ENCODE measurements at places on chromosomes 12 and 14.

DNA sequence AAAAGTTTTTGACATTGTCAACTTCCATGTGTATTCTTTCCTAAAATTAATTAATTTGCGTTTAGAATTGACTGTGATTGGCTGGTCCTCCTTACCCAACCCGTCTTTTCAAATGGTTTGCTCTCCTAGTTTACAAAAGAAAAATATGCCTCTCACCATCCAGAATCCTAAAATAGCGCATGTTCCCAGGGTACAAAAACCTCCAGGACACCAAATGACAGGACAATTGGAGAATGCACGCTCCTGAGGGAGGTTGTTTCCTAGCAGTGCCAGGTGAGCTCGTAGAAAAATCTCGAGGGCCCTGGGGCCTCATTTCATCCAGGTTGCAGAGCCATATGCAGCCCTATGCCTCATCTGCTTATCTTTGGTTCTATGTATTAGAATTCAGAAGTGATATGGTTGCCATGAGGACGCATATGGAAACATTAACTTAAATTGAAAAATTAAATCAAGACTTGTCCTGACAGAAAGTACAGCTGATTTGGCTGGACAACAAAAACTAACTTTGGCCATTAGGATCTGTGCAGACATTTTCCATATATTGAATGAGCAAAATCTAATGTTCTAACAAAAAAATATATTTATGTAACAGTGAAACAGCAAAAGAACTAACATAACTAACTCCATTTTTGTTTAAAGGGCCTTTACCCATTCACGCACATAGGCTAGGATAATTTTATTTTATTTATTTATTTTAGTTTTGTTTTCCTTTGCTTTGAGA is 28.2 kb upstream of the EGLN3 start:
- no peak for DNase-seq

GRCh38 chr14:35992816-35993683 is 166.9 kb downstream of the BRMS1L start:
- DNase-seq = no peak

DNA sequence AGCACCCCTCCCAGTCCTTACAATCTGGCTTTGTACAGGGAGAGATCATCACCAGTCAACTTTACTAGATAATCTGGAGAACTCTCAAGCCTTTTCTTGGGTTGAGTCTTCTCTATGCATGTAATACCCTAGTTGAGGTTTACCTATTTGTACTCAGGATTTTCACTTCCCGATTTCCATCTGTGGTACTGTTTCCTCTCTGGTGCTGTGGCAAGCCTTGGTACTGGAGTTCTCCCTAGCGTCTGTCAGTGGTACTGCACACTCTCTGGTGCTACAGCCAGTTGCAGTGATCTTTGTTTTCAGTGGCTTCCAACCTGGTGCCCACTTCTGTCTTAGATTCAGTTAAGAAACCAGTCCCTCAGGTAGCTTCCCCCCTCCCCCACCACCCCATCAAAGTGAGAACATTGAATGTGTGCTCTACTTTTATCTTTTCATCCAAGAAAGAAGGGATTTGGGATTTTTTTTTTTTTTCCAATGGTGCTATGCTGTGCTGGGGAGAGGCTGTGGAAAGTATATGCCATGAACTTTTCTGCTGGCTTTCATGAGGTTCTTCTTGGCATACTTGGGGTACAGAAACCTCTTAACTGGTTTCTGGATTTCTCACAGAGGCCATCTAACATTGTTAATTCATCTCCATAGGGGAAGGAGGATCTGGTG is 69.4 kb upstream of the EVL start:
- no peak for DNase-seq

DNA sequence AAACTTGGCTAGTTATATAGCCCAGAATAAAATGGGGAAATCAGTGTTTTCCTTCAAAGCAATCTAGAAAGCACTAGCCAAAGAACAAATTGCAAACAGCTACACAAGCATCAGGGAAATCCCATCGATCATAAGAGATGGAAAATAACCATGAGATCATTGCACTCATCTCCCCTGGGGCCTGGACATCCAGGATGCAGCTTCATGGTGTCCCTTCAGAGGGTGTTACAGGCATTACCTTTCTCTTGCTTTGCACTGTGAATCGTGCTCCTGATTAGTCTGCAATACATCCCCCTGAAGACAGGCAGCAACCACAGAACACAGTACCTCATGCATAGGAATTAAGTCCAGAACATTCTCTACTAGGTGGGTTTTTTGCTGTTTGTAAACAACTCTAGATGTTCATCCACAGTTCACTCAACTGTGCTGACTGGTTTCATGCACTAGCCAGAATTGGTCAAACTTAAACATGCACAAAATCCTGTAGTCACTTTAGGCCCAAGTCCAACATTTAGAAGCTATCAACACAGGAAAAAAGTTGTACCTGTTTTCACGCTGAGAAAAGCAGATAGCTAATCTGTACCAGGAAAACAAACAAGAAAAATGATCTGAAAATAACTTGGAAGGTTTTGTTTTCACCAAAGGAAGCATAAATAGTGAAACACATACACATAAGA is 120.1 kb downstream of the ZFP36L1 start:
- no peak for DNase-seq

GRCh38 chr12:14418451-14418890 is 53.0 kb downstream of the ATF7IP start:
- no peak for DNase-seq

GRCh38 chr12:95908573-95908972 is 33.8 kb downstream of the CCDC38 start:
- DNase-seq = no peak

DNA sequence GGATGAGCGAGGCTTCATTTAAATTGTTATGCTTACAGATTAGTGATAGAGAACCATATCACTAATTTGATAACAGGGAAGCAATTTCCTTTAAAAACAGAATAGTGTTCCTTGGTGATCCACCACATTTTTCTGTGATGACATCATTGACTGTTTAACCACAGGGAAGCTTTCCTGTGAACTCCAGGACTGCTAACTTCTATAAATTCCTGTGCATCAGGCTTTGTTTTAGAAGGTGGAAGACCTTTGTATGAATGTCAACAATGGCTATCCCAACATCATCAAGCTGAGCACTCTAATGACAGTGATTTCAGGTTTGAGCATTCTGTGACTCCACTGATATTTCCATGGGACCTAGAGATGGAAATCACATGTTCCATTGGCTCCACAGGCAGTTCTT is 177.1 kb downstream of the RMST start:
- DNase-seq = no peak

GRCh38 chr12:111448266-111448830 is 42.6 kb downstream of the SH2B3 start:
- DNase-seq = no peak

- no peak for DNase-seq
These were observed 181.3 kb upstream of the FKBP4 start for GRCh38 chr12:2613326-2614073.

DNA sequence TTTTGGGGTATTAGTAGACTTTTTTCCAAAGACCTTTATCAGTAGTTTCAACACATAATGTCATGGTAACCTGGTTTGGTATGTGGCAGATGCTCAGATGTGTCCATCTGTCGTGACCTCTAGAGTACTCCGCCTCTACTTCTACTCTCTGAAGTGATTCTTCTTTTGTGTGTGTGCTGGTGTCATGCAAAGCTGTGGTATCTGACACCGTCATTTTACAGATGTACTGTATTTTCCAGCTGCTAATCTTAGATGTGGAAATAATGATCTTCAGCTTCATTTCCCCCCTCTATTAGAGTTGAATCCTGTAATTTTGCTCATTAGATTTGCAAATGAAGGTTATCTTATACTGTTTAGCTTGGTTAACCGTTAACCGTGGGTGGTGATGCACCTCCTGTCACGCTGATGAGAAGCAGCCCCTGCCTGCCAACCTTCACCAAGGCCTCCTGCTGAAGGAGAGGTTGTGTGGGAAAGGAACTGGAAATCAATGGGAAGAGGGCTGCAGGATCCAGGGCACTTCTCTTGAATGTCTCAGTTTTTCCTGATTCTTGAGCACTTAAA is 222.4 kb upstream of the AMIGO2 start:
- DNase-seq = no peak

- no peak for DNase-seq
These were observed 9.8 kb downstream of the PRPF40B start for GRCh38 chr12:49632986-49633702.

DNA sequence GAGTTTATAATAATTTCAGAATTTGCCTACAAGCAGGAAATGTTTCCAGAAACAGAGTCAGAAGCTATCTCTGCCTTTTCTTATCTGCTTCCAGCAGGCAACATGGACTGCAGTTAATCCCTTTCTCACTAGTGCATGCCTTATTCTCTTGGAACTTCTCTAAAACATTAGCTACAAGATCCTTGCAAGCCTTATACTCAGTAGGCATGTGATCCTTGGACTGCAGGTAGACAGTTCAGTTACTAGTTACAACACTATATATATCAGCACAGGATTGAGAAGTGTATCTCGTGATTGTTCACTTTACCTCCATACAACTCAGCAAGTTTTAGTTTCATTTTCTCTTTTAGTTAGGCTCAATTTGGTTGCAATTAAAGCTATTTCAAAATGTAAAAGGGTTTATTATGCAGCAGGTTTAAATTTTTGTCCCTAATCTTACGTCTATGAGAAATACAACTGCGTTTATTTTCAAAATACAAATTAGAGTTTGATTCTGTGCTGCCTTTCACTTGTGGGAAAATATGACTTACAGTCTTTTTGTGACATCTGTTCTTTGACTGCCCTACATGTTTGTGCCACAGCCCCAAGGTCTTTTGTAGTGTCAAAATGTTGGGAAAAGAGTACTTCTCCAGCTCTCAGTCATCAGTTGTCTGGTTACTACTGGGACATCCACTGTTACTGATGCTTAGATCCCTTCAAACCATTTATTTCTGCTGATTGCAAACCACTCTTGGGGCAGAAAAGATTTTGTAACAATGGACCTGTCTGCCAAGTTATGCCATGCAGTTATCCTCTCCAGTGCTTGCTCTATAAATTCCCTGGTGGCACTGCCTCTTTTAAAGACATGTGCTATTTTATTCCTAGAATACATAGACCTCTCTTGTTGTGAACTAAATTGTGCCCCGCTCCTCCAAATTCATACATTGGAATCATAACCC is 709.0 kb upstream of the FOXG1 start:
- DNase-seq = no peak

GRCh38 chr14:104304451-104305351 is 166.3 kb downstream of the KIF26A start:
- DNase-seq = no peak

- DNase-seq = no peak
These were observed 1419.4 kb downstream of the FSCB start for GRCh38 chr14:43087666-43088065.

DNA sequence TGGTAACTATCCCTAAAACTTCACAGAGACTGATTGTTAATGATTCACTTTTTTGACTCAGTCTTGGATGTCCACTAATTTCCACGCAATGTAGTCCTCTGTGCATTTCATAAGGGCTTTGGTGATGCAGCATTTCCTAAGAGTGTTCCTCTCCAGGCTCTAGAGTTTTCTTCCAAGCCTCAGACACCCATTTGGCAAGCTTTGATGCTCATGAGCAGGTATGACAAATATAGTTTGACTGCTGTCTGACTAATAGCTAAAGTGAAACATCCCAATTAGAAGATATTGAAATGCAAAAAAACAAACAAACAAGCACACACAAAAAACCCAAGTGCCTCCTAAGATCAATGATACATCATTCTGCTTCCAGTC is 1.5 kb upstream of the VAMP1 start:
- DNase-seq = no peak

GRCh38 chr14:60565211-60565610 is 56.3 kb downstream of the SIX6 start:
- DNase-seq = no peak

DNA sequence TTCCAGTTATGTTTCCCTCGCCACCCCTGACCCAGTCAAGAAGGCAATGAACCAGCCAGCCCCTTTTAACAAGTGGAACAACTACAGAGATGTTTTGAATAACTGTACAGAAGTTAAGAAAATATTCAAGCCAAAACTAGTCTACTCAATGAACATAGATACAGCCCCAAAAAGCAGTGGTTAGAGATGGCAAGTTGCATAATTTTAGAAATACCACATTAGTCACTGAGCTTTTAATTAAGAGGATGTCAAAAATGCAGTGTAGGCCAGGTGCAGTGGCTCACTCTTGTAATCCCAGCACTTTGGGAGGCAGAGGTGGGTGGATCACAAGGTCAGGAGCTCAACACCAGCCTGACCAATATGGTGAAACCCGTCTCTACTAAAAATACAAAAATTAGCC is 27.2 kb downstream of the PROX2 start:
- no peak for DNase-seq

DNA sequence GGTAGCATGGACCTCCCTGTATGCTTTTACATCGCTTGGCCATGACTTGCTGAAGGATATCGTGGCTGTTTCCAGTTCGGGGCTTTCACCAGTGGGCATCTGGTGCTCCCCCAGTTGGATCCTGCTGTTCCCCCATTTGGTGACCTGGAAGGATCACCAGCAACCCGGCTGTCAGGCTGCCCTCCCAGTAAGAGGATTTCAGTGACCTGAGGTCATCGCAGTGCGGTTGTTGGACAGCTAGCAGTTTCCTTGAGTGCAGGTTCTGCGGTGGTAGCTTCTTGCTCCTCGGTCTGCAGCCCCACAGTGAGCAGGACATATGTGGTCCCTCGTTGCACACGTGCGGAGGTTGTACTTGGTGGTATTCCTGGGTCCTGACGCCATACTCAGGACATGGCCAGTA is 58.7 kb downstream of the TMEM132C start:
- no peak for DNase-seq

GRCh38 chr12:56236985-56237384 is 7.1 kb downstream of the SLC39A5 start:
- no peak for DNase-seq

GRCh38 chr12:113368331-113368730 is 9.9 kb downstream of the PLBD2 start:
- DNase-seq = no peak

GRCh38 chr12:69052613-69053408 is 119.8 kb upstream of the CPM start:
- DNase-seq = no peak

DNA sequence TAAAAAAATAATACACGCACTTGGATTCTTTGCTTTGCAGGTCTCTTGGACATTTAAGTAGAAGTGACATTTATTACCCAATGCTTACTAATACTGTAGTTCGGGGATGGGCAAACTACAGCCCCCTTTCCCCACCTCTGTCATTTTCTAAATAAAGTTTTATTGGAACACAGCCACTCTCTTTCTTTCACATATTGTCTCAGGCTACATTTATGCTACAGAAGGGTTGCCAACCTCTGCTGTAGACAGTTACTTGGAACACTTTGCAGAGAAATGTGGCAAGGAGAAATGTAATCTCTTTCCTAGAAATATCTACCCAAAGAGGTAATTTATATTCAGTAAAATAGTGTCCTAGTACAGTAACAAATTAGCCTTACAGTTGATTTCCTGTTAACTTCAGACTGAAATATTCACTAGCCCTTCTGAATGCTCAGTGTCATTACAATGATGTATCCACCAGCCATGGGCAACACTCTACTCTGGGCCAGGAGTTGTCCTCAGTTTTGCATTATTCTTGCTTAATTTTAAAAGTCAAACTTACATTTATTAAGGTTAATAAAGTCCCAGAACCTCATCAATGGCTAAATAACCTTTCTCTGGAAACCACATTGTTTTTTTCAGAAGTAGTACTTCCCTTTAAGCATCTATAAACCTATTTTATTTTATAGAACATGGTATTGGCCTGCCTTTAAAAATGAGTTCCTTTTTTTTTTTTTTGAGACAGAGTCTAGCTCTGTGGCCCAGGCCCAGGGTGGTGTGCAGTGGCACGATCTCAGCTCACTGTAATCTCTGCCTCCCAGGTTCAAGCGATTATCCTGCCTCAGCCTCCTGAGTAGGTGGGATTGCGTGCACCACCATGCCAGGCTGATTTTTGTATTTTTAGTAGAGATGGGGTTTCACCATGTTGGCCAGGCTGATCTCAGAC is 269.6 kb upstream of the AMIGO2 start:
- no peak for DNase-seq

Data from NCI-H2081 treated with DMSO at 0.1 percent for 48 hours (cell line).